ENCODE measurements at places on chromosomes 12 and 14.

GRCh38 chr12:104505095-104505818, 48.5 kb downstream of the CHST11 start:
- DNase-seq = no peak

GRCh38 chr14:22796087-22796707, 19.0 kb downstream of the SLC7A7 start:
- DNase-seq = no peak

DNA sequence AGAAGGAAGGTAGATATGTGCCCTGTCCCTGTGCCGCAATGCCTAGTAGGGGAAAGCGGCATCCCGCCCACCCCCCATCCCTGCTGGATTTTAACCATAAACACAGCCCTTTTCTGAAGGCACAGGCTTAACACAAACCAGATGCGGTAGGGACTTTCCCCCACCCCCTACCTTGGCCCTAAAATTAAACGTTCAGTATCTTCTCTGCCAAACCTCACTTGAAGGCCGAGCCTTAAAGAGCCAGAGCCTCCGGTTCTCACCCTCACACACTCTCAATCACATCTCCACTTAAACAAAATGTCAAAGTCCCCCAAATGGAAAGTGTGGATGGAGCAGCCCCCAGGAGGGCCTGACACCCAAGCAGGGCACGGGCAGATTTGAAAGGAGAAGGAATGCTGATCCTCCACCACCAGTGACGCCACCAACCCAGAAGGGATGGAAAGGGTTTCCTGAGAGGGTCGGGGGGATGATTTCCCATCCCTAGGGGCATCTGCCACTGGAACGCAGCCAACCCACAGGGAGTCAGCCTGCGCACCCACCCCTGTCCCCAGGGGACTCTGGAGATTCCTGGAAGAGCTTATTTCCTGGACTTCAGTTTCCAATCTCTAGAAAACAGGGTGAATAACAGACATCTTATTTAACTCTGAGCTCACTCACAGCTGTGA, 26.4 kb downstream of the ACTN1 start:
- DNase-seq = peak; percentile 90

GRCh38 chr14:88563845-88564244, 1.0 kb downstream of the ZC3H14 start:
- no peak for DNase-seq

DNA sequence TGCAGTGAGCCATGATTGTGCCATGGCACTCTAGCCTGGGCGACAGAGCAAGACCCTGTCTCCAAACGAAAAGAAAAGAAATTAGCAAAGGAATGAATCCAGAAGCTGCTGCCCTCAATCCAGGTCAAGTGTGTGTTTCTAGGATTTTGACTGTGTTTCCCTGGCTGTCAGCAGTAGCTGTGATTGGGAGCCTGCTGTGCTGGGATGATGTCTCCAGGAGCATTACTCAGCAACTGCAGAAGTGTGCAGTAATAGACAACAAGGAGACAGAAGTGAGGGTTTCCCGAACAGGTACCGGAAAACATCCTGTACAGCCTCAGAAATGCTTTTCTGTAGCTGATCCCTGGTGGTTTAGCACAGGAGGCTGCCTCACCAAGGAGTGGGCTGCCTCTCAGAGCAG, 492.5 kb downstream of the FUT8 start:
- no peak for DNase-seq

- DNase-seq = no peak
Measured at GRCh38 chr12:54432815-54433164, 13.7 kb upstream of the ITGA5 start.

- DNase-seq = peak; percentile 93
Measured at GRCh38 chr14:89425931-89426330, 8.9 kb upstream of the FOXN3 start.

GRCh38 chr14:68587931-68588330, 204.9 kb downstream of the ZFP36L1 start:
- DNase-seq = no peak

- no peak for DNase-seq
Measured at GRCh38 chr12:124928095-124928911, 13.9 kb upstream of the UBC start.

DNA sequence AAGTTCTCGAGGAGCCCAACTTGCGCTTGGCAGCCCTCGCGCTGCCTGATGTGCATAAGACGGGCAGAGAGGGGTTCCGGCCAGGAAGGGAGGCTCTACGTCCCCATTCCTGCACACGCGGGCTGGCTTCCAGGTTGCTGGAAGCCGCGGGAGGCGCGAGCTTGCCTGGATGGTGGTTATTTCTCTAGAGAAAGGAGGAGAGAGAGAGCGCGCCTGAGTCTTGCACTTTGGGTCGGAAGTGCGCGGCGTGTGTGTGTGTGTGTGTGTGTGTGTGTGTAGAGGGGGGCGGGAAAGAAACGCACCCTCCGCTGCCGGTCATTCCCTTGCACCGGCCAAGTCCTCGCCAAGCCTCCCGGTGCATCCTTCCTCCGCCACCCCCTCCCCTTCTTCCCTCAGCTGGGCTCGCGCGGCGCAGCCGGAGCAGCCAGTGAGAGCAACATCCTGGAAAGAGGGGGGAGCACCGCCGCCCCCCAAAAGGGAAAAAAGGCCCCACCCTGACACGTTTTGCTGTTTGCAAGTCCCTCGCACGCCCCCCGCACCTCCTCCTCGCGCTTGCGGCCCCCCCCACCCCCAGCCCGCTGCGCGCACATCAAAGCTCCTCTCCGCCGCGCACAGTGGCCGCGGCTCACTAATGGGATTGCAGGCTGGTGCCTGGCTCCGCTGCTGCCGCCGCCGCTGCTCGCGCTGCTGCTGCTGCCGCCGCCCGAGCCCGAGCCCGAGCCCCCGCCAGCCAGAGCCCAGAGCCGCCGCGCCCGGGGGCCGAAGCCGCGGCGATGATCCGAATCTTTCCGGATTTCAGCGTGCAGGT, 4.4 kb upstream of the NPAS3 start:
- DNase-seq = peak; percentile 64

DNA sequence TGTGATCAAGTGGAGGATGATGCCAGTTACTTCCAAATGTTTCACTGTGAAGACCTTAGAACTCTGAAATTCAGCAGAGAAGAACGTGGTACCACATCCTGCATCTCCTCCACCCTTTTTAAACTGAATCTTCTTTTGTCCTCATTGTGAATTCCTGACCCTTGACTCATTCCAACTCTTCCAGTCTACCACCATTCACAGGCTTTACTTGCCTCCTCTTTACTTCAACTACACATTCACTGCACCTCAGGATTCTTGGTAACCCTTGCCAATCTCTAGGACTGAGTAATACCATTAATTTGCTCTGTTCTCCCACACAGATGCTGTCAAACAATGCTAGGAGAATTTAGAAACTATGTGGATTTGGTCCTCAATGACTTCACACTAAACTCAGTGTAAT, 37.3 kb downstream of the PPP1R12A start:
- peak; percentile 56 for DNase-seq

DNA sequence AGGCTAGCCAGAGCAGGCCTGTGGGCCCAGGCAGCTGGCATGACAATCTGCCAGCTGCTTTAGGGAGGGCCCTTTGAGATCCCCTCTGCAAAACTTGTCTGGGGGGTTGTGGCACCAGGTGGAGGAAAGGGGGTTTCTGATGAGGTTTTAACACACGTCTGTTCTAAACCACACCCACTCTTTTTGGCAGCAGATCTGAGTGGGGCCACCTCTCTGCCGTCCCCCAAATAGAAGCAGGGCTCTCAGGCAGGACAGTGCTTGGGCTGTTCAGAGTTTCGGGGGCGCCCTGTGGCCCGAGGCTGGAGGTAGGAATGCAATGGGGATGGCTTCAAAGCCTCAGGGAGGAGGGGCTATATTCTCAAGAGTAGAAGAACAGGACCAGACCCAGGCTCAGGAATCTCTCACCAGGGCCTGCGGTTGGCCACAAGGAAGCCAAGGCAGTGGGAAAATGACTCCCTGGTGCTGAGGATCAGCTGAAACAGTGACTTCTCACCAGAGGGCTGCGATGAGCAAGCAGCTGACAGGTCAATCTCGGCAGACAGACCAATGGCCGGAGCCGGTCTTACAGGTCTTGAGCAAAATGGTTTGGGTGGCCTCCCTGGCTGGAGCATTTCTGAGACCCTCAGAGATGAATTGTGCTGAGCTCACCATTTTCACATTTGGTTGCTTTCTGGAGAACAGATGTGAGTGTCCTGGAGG, 1.5 kb upstream of the KRT5 start:
- DNase-seq = no peak

GRCh38 chr12:25710128-25710527, 157.0 kb upstream of the LMNTD1 start:
- DNase-seq = no peak
